ENCODE measurements at places on chromosomes 2 and 18.

DNA sequence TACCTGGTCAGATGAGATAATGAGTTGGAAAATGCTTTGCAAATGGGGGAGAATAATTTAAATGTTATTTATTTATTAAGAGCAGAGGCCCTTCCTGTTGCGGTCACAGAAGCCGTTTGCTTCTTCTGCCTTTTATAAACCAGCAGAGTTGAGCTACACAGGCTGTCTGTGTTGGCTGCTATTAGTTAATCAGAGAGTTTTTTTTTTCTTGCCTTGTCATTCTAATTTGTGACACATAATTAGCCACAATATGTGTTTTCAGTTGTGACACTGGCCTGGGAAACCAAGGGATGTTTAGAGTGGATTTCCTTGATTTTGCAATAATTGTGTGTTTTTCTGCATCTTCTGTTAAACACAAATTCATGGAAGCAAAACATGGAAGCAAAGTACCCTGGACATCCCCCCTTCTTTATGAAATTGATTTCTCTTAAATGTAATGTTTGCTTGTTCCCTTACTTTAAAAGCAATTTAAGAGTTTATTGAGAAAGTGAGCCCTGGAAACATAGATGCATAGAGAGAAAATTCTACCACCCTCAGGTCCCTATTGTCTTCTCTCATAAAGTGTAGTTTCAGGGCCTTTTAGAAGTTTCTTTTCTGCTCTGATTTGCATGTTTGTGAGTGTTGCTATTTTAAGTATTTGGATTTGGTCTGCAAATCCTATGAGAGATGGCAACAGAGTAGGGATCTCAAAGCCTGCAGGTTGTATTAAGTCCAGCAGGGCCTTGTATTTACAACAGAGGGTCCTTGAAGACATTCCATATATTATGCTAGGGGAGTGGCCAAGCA, 22.8 kb upstream of the IL37 start:
- no peak for DNase-seq

DNA sequence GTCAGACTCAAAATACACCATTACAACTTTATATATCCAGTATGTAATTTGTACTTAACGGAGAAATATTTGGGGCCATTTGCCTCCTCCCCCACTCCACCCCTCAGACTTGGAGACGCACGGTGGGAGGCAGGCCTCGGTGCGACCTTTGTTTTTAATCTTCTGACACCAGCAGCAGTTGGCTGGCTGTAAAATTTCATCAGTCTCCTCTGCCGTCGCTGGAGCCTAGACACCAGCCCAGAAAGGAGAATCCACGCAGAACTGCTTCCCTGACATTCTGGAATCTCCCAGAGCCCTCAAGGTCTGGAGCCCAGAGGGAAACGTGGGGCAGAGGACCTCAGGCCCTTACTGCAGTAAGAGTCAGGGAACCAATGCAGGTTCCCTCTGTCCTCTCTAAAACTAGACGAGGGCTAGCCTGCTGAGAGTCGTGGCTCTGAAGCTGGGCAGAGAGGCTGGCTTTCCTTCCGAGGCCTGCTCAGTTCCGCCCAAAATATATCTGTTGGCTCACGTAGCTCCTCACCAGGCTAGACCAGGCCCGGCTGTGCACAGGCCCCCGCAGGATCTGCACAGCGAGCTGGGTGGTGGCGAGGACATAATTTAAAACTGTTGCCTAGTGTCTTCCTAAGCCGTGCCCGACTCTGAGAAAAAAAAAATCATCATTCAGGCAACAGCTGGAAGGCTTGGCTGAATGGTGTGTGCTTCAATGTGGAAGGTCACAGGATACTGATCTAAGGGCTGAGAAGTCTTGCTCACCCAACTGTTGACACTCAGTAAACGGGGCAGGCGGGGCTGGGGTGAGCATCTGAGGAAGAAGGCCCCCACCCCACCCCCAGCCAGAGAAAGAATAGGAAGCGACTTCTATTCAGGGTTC, 40.4 kb downstream of the EN1 start:
- DNase-seq = no peak

DNA sequence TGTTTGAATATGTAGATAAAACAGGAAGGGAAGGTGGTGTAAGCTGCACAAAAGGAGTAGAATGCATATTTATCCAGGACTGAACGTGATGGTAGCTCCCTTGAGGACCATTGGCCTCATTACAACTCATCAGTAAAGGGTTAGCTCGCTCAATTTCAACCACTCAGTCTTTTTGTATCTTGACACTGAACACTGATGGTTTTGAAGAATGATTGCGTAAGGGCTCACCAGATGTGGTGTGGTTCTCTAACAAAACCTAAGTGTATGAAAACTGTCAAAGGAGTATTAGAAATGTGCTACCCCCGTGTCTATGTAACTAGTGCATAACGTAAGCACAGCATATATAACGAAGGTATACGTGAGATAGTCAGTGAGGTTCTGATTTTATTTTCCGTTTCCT, 272.4 kb upstream of the THSD7B start:
- no peak for DNase-seq

DNA sequence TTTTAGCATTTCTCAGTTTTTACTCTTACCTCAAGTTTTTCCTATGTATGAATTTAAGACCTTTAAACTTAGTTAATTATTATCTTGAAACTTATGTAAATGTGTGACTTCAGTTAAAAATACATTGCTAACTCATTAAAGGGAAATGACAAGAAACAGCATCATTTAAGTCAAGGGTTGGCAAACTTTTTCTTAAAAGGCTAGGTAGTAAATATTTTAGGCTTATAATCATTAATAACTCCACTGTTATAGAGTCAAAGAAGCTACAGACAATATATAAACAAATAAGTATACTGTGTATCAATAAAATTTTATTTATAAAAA, 259.7 kb upstream of the RBMS1 start:
- DNase-seq = no peak

DNA sequence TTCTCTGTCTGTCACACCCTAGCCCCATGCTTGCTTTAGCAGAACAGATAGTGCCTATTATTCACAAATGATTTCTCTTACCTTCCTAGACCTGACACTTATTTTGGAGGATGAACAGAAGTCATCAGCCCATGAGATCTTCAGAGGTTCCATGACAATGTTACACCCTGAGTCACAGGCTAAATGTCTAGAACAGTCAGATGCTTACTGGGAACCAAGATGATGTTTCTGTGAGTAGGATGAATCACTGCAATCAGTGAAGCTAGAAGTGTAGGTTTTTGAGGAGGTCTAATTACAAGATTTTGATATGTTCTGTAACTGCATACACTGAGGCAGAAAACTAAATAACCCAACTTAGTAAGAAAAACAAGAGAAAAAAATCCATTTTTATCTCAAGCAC, 123.0 kb upstream of the THUMPD2 start:
- DNase-seq = no peak
